Epithelial cell of alveolus of lung (primary cell): ENCODE measurements at places on chromosomes 12 and 14. TPM values are rescaled to one million over a fixed set of nuclear protein-coding genes. Genes with fewer than 3 reads are reported as not detected.

BEGAIN gene
- 0.08 and 4.0 TPM in 2 replicates for total RNA-seq

GLS2 gene
- total RNA-seq = 0.13 TPM in 1 of 2 replicates, not detected in the other

MAP1LC3B2 gene
- total RNA-seq = 0.26 and 0.32 TPM in 2 replicates

TMEM260 gene
- total RNA-seq = 11.0 and 22.6 TPM in 2 replicates

FZD10 gene
- total RNA-seq = 0.26 and 1.1 TPM in 2 replicates

P2RX7 gene
- total RNA-seq = 0.26 TPM in 1 of 2 replicates, not detected in the other

MBIP gene
- total RNA-seq = 7.1 and 19.2 TPM in 2 replicates

POTEM gene
- total RNA-seq = not detected in 2 replicates

TGFB3 gene
- 7.2 and 11.3 TPM in 2 replicates for total RNA-seq

FAM90A1 gene
- 0.13 and 0.80 TPM in 2 replicates for total RNA-seq
